CD4-positive, alpha-beta T cell treated with Interleukin-4 for 1 hour (primary cell): ENCODE measurements at places on chromosomes 6 and 20.

DNA sequence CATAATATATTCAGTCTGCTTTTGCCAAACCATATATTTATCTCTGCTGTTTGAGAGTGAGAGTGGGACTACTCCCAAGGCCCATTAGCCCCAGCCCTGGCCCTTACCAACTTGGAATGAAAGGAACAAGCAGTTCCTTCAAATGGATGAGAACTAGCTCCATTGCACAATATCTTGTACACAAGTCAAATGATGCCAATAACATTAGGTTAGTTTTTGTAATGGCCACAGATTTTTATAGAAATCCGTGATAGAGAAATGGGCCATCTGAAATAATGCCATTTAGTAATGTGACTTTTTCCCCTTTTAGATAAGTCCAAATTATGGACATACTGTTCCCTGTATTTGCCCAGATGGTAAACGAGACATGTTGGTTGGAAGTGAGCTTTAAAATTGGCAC lies 117.0 kb downstream of the MAP3K7 start:
- no peak for DNase-seq

- DNase-seq: no peak
These were observed 13.9 kb upstream of the CD93 start for GRCh38 chr20:23099791-23100719.

GRCh38 chr6:34696189-34696738 lies 303 bp downstream of the ILRUN start:
- no peak for DNase-seq

- DNase-seq: no peak
These were observed 41.4 kb downstream of the ZNF831 start for GRCh38 chr20:59205044-59205443.

- DNase-seq: no peak
These were observed at the start of gene EYA2 for GRCh38 chr20:46894579-46894958. Gene EYA2, plus strand, starts transcription at chr20:46894843. Its CDS starts 95,168 bp downstream, at chr20:46990011.

GRCh38 chr20:51509208-51509607 lies 33.3 kb downstream of the NFATC2 start:
- no peak for DNase-seq

DNA sequence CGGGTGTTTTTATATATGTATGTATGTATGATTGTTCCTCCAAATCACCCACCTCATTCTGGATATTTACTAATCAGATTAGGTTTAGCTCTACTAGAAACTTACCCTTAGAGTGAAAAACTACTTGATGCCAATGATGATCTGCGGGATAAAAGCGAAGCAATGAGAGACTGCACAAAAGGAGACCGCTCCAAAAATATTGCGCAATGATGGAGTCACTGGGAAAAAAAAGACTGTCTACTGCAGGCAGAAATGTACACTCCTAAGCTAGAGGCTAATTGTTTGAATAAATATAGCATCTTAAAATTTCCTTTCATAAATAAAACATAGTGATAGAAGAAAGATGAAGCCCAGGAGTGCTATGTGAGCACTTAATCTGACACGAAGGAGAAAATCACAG lies 7.3 kb downstream of the RAB32 start:
- DNase-seq: no peak

GRCh38 chr6:28137505-28137981 lies 4.1 kb upstream of the ZKSCAN8 start:
- DNase-seq: peak; percentile 41

DNA sequence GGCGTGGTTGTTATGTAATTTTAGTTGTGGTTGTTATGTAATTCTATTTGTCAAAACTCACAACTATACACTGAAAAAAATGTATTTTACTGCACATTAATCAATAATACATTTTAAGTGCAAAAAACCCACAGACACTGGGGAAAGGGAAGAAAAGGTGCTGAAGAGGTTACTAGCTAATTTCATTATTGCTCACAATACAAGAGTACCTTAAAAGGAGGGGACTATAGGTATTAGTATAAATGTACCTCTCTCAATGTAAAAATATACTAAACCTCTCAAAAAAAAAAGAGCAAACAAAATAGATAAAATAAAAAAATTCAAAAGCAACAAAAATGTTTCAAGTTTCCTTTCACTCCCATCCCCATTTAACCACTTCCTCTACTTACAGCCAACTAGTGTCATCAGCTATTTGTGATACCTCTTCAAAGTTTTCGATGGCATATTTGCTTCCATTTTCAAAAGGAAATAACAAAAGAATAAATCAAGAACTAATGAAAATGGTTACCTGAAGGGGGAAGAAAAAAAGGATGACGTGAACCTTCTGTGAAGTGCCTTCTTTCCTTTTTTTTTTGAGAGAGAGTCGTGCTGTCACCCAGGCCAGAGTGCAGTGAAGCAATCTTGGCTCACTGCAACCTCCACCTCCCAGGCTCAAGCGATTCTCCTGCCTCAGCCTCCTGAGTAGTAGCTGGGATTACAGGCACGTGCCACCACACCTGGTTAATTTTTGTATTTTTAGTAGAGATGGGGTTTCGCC lies 30.2 kb downstream of the RANBP9 start:
- DNase-seq: no peak

GRCh38 chr20:49664612-49665313 lies 48.9 kb downstream of the B4GALT5 start:
- DNase-seq: no peak

- DNase-seq: no peak
These were observed 85.2 kb downstream of the TNFAIP3 start for GRCh38 chr6:137952247-137952646.

- DNase-seq: no peak
These were observed 2.5 kb upstream of the POU5F1 start for GRCh38 chr6:31172973-31173384.
